A549 treated with GW870086 at 1 μM for 4 hours (cell line): ENCODE measurements at places on chromosomes 12 and 14. TPM values are rescaled to one million over a fixed set of nuclear protein-coding genes. Genes with fewer than 3 reads are reported as not detected.

KCNK13 gene
- total RNA-seq = 0.11 to 0.17 TPM (median 0.15 TPM) in 4 of 5 replicates, not detected in the other

TMBIM4 gene
- total RNA-seq = 40.3 to 58.8 TPM (median 50.7 TPM) in 5 replicates

PNP gene
- 156 to 183 TPM (median 162 TPM) in 5 replicates for total RNA-seq

CAPS2 gene
- total RNA-seq = 0.38 to 2.1 TPM (median 1.2 TPM) in 5 replicates

NEUROD4 gene
- total RNA-seq = not detected in 5 replicates

TPPP2 gene
- total RNA-seq = not detected in 5 replicates

KRT2 gene
- not detected in 5 replicates for total RNA-seq

BMAL2 gene
- 13.3 to 18.7 TPM (median 16.4 TPM) in 5 replicates for total RNA-seq

CPNE6 gene
- total RNA-seq = 0.06 to 0.16 TPM (median 0.15 TPM) in 3 of 5 replicates, not detected in the others

KLRG1 gene
- 1.1 to 2.6 TPM (median 1.5 TPM) in 5 replicates for total RNA-seq

PPM1H gene
- total RNA-seq = 7.5 to 9.2 TPM (median 7.8 TPM) in 5 replicates

GON7 gene
- 13.2 to 18.3 TPM (median 15.4 TPM) in 5 replicates for total RNA-seq

TESPA1 gene
- not detected in 5 replicates for total RNA-seq

KRT4 gene
- total RNA-seq = 1.9 to 3.9 TPM (median 2.7 TPM) in 5 replicates

USP44 gene
- total RNA-seq = 0.07 to 0.25 TPM (median 0.21 TPM) in 5 replicates

KLRC1 gene
- total RNA-seq = not detected in 5 replicates

ADSS1 gene
- total RNA-seq = 6.4 to 7.9 TPM (median 7.3 TPM) in 5 replicates

PLEKHH1 gene
- 2.5 to 4.1 TPM (median 3.0 TPM) in 5 replicates for total RNA-seq

NT5DC3 gene
- total RNA-seq = 9.8 to 11.1 TPM (median 10.8 TPM) in 5 replicates

NRIP2 gene
- total RNA-seq = not detected in 5 replicates

PPFIA2 gene
- not detected in 5 replicates for total RNA-seq

WSCD2 gene
- total RNA-seq = not detected in 5 replicates

NYNRIN gene
- 0.25 to 0.34 TPM (median 0.26 TPM) in 5 replicates for total RNA-seq

BEST3 gene
- total RNA-seq = 0.97 to 1.5 TPM (median 1.2 TPM) in 5 replicates

ESR2 gene
- total RNA-seq = 0.09 to 0.29 TPM (median 0.13 TPM) in 4 of 5 replicates, not detected in the other

SLC38A1 gene
- 58.7 to 86.4 TPM (median 81.6 TPM) in 5 replicates for total RNA-seq

PLD4 gene
- 0.10 to 0.25 TPM (median 0.13 TPM) in 3 of 5 replicates, not detected in the others for total RNA-seq

PLEKHD1 gene
- 0.03 to 0.07 TPM (median 0.03 TPM) in 3 of 5 replicates, not detected in the others for total RNA-seq

KRT75 gene
- 0.08 to 0.26 TPM (median 0.10 TPM) in 5 replicates for total RNA-seq

BCL2L14 gene
- total RNA-seq = 0.10 TPM in 1 of 5 replicates, not detected in the others

DTX1 gene
- total RNA-seq = 0.41 to 0.56 TPM (median 0.50 TPM) in 5 replicates

AACS gene
- total RNA-seq = 17.2 to 19.2 TPM (median 18.5 TPM) in 5 replicates

COX8C gene
- total RNA-seq = not detected in 5 replicates

AKAP3 gene
- 0.07 to 0.23 TPM (median 0.18 TPM) in 4 of 5 replicates, not detected in the other for total RNA-seq

ZNF891 gene
- 0.31 to 0.46 TPM (median 0.37 TPM) in 5 replicates for total RNA-seq
